Myocyte (in vitro differentiated cells): ENCODE measurements at places on chromosomes 2 and 18. TPM values are rescaled to one million over a fixed set of nuclear protein-coding genes. Genes with fewer than 3 reads are reported as not detected.

GRCh38 chr2:174138161-174138560 lies 110.2 kb downstream of the OLA1 start:
- no peak for DNase-seq

- no peak for DNase-seq
Observed at GRCh38 chr2:220568296-220568695, 940.9 kb downstream of the SLC4A3 start.

The HOXD13 gene
- not detected in 2 replicates for total RNA-seq

The ZDBF2 gene
- 23.4 and 30.1 TPM in 2 replicates for total RNA-seq

The DNAJC5G gene
- not detected in 2 replicates for total RNA-seq

The TUBA4B gene
- 0.11 TPM in 1 of 2 replicates, not detected in the other for total RNA-seq
